ENCODE measurements at places on chromosomes 7 and 10.

DNA sequence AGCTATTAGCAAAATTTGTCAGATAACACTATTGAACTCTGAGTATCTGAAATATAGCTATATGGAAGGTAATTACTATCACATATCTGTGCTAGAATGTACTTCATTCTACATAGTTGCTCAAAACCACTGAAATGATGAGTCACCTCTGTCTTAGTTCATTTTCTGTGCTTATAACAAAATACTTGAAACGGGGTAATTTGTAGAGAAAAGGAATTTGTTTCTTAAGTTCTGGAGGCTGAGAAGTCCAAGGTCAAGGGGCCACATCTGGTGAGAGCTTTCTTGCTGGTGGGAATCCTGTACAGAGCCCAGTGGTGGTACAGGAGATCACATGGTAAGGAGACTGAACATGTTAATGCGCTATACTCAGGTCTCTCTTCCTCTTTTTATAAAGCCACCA, 41.9 kb upstream of the TNKS2 start:
- no peak for DNase-seq

DNA sequence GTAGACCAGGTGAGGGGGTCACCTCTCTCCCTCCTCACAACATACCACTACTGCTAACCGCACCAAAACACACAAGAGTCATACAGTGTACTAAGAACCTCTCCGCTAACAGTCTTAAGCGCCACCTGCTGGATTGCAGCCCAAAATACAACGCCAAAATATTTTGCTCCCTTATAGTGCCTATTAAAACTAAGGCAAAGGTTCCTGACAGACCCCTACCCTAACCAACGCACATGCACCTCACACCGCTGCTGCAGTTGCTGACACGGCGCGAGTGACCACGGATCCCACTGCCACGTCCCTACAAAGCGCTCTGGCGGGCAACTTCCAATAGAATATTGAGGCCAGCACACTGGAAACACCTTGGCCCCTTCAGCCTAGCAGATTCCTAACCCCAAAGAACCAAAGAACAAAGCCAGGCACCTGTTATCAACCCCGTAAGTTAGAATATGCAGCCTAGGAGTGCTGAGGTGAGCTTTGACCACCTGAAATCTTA, 563.6 kb upstream of the SEMA3D start:
- peak; percentile 17 for DNase-seq

DNA sequence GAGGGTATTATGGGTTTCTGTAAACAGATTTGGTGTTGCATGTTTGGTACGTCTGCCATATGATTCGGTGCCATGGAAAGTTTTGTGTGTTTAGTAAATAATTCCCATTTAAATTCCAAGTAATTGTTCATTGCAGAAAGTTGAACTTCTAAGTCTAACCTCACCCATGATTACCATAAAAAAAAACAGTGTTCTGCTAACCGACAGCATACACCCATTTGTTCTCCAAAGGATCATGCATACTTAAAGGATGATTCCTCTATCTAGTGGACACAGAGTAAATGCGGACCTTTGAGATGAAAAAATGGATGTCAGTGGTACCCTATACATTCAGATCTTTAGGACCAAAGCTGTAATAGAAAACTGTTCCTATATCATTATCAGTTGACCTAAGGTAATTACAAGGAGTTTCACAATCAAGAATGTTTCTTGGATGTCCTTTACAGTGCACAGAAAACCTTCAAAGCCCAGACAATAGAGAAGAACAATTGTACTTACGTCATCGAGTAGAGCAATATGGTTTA, 209.9 kb downstream of the CRPPA start:
- no peak for DNase-seq

DNA sequence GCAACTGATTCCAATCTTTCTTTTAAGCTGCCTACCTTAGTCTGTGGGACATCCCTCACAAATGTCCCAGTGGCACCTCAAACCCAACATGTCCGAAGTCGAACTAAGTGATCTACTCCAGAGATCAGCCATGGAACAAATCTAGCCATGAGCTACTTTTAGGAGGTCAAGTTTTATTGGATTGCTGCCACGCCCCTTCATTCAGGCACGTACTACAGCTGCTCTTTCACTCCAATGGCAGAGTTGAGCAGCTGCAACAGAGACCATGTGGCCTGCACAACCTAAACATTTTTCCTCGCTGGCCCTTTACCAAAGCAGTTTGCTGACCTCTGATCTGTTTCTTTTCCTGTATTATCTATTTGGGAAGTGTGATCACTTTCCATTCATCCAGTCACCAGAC, 192.4 kb upstream of the CDCA7L start:
- DNase-seq = no peak

DNA sequence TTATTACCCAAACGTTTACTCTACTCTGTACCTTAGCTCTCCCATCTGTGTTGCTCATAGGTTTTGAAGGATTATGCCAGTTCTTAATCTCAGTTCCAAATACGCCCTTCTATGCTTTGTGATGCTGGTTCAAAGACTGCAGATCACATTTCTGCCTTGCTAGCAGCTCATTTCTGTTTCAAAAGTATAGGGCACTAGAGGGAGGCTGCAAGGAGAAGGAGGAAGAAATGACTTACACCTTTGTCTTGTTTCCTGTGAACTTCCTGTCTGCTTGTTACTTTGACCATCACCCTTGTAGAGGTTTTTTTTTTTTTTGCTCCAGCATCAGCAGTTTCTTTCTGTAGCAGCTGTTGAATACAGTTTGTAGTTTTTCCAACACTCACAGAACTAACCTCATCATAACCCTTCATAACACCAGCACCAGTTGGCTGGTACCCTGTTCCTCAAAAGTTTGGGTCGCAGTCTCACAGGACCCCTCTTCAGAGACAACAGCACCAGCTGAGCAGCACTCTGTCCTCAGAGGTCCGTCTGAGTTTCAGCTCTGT, 16.5 kb downstream of the SLK start:
- peak; percentile 25 for DNase-seq

GRCh38 chr10:78934532-78934898, 134.3 kb upstream of the ZMIZ1 start:
- DNase-seq = no peak

All from activated CD4-positive, alpha-beta T cell treated with anti-CD3 and anti-CD28 coated beads, Interleukin-2, amount 10 ng/mL, durations not matched to agents 7 days and 5 days (primary cell).